ENCODE measurements at places on chromosomes 13 and 19.
A peak's percentile ranks its signal among the peaks of the same experiment; 100 is the strongest.

DNA sequence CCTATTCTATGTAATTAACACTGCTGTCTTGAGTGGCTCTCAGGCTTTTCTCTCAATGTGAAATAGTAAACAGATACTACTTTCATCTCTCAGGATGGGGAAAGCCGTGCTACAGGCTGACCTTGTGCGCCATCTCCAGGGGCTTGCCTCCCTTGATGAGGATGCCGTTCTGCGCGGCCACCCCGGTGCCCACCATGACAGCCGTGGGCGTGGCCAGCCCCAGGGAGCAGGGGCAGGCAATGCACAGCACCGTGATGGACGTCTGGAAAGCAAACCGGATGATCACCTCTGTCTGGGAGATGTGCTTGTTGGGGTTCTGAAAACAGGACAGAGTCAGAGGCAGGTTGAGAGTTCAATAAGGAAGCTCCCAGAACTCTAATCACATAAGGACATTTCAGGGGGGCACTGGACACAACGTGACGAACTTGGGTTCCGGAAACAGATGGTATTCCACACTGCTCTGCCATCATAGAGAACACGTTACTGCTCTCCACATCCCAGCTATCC lies 65.0 kb downstream of the ATP7B start:
- DNase-seq, result no peak

DNA sequence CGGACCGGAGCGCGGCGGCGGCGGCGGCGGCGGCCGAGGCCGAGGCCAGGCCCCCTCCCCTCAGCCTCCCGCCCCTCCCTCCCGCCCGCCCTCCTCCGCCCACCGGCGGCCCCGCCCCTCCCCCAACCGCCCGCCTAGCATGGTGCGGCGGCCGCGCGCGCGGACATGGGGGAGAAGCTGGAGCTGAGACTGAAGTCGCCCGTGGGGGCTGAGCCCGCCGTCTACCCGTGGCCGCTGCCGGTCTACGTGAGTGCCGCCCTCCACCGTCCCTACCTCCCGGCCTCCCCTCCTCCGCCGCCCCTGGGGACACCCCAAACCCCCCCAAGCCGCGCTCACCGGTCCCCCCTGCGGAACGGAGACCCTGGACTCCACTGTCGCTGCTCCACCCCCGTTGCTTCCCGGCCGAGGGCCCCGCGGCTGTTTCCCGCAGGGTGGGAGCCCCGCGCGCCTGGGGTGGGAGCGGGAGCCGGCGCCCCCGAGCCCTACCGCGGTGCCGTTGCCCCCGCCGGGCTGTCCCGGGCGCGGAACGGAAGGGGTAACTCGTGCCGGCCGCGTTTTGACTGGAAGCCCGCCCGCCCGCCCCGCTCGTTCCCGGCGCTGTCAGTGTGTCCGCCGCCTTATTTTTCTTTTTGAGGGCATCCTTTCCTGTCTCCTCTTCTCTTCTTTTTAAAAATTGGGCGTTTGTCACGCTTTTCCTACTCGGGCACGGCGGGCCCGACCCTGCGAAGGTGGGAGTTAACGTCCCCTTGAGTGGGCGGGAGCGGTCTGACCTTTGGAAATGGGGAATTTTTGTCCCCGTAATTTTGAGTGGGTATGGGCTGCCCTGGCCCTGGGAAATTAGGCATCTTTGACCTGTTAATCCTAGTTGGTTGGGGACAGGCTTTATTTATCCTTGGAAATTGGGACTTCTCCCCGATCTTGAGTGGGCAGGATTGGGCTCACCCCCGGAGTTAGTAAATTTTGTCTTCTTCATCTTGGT lies 576 bp downstream of the DOT1L start:
- no peak for DNase-seq

DNA sequence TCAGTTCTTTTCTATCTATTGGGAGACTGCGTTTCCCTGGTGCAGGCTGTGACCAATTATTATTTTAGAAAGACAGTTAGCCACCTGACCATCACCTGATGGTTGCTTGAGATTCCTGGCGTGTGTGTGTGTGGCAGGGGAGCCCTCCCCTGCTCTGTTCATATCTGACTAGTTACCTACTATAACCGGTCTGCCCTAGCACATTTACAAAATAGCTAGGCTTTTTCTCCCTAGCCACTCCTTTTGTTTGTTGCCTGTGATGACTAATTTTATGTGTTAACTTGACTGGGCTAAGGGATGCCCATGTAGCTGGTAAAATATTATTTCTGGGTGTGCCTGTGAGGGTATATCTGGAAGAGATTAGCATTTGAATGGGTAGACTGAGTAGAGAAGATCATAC lies 76.9 kb downstream of the OLFM4 start:
- no peak for DNase-seq

GRCh38 chr19:4556597-4557127 lies 2.8 kb downstream of the SEMA6B start:
- DNase-seq, result peak; percentile 8

GRCh38 chr13:100542826-100543156 lies 45.8 kb downstream of the GGACT start:
- peak; percentile 52 for DNase-seq

DNA sequence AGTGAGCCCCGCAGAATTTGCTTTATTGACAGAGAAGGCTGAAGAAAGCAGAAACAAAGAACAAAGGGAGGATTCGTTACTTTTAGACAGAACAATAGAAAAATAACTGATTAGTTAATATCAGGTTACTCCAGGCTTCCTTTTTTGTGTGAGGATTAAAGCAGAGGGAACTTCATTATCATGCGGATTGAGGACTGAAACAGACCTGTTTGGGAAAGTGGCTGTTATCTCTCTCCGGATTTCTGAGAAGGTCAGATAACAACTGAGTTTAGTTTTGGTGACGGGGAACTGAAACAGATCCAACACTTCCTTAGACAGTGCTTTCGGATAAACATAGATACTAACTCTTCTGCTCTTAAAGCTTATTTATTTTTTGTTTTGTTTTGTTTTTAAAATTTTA lies 246.4 kb upstream of the ZNF507 start:
- DNase-seq, result no peak

DNA sequence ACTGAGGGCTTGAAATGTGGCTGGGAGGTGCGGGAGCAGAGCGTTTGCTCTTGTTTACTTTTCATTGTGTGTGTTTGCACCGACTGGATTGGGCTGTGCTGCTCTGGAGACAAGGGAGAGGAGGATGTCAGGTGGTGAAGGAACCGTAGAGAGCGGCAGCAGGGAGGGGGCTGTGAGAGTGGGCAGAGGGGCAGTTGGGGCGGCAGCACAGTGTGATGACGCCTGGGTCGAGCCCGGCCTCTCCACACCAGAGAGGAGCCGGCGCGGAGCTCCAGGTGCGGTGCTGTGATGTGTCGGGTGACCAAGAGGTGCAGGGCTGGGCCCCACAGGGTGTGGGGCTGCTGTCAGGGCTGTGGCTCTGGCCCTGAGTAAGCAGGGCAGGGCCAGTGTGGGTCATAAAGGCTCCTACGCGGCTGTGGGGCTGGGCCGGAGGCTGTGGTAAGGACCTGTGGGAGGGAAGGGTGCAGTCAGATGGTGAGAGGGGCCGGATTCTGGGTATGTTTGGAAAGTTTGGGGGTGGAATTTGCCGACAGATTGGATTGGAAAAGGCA lies 10.5 kb downstream of the NAXD start:
- DNase-seq, result no peak

- DNase-seq, result peak; percentile 5
Measured at GRCh38 chr19:34838753-34839431, 65.9 kb upstream of the ZNF599 start.

GRCh38 chr13:73449252-73449651 lies 390.4 kb downstream of the KLF5 start:
- no peak for DNase-seq

DNA sequence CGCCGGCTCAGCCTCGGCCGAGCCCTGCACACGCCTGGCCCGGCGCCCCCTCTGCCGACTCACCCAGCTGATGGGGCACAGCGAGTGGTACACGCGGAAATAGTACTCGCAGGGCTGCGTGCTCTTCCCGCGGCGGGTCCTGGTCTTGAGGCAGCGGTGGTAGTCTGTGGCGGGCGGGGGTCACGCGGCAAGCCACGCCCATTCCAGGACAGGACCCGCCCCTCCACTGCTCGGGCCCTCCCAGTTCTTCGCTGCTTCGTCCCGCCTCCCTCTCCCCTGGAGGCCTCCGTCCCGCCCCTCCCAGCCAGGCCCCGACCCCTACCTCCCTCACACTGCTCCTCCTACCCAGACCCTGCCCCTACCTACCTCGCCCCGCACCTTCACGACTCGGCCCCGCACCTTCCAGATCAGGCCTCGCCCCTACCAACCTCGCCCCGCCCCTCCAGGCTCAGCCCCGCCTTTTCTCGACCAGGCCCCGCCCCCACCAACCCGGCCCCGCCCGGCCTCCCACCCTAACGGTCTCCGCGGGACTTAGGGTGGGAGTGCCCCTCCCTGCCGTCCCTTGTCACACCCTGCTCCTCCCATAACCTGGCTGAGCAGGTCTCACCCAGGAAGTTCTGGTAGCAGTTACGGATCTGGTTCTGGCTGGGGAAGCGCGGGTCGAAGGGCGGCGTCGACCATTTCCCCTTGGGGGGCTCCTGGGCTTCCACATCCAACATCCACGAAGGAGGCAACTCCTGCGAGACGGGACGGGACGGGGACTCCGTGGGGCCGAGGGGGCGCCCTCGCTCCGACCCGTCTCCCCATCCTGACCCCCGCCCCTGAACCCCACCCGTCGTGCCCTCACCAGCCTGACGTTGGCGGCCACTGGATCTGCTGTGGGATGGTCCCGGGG lies 469 bp downstream of the COX6B2 start:
- DNase-seq, result peak; percentile 77

- no peak for DNase-seq
Measured at GRCh38 chr19:38278751-38279150, 14.4 kb downstream of the SPINT2 start.

GRCh38 chr13:77952737-77953136 lies 34.1 kb upstream of the EDNRB start:
- no peak for DNase-seq

- DNase-seq, result no peak
Measured at GRCh38 chr13:68550330-68550729, 1320.2 kb upstream of the PCDH9 start.

DNA sequence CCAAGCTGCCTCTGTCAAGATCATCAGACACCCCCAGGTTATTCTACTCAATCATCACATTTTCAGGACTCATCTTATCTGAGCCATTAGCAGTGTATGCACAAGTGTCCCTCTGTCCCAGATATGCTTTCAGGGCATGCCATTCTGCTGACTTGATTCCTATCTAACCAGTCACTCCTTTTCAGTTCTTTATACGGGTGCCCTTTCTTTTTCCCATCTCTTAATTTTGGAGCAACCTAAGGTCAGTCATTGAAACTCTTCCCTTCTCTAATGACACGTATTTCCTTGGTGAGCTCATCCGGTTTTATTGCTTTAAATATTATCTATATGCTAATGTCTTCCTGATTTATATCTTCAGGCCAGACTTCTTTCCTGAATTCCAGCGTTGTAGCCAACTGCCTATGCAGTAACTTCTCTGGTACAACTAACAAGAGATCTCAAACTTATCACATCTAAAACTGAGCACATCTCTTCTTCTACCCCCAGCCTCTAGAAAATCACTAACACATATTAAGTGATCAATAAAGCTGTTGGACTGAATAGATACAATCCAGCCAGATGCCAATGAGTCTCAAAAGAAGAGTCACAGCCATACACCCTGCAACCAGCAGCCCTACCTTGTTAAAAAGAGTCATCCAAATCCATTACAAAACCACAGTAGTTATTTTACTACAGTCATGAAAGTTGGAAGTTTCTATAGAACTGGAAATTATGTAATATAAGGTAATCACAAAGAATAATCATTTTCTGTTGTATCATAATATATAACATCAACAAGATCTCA lies 58.8 kb downstream of the DCLK1 start:
- DNase-seq, result no peak

GRCh38 chr13:74107598-74107997 lies 26.6 kb downstream of the KLF12 start:
- no peak for DNase-seq

- no peak for DNase-seq
Measured at GRCh38 chr13:102799426-102800144, 666 bp downstream of the BIVM start.

DNA sequence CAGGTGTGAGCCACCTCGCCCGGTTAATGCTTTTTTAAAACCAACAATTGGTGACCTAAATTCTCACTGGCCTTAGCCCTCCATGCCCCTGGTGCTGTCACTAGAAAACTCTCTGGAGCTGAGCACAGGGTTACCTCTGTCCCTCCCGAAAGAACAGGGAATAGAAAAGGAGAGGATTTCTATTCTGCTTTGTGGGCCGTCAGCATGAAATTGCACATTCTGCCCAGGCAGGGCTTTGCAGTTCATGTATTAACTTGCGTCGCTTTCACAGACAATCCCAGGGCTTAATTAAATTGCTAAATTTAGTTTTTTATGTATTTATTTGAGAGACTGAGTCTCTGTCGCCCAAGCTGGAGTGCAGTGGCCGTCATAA lies 583 bp upstream of the ZNF480 start:
- no peak for DNase-seq

DNA sequence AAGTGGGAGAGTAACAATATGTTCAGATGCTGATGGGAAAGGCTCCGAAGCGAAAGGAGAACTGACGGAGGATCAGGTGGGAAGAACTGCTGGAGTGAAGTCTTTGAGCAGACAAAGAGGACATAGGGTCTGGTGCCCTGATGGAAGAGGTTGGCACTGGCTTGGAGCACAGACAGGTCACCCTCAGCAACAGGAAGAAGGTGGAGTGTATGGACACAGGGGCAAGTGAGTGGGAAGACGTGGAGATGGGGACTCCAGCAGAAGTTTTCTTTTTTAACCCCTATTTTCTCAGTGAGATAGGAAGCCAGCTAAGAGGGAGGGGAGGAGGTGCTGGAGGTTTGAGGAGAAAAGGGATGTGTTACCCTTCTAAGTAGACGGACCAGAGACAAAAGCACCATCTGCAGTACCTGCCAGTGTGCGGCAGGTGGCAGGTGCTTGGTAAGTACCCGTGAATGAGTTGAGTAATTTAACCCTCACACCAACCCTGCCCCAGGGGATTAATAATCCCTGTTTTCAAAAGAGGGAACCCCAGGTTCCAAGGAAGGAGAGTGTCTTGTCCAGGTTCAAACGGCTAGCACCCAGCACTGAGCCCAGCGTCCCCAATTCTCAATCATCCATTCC lies 11.2 kb downstream of the HAS1 start:
- no peak for DNase-seq

DNA sequence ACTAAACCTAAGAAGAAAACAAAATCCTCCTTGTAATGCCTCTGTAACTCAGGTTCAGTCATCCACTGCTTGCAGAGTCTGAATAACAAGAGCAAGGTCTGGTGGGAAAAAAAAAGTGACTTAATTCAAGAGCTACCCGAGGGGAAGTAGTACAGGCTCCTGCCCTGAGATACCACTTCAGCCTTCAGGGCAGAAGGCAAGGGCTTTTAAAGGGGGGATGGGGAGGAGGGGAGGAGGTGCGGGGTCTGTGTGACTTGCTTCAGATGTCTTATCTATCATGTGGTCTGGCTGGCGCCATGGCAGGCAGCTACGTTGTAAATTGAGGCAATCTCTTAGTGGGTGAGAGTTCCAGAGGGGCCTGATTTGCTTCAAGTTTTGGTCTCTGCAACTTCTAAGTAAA lies 66.7 kb downstream of the LRRC63 start:
- no peak for DNase-seq

- DNase-seq, result no peak
Measured at GRCh38 chr13:79457390-79457789, 23.6 kb upstream of the NDFIP2 start.
